ENCODE measurements at places on chromosomes 3 and 15.

- no peak for DNase-seq
Measured at GRCh38 chr3:177062052-177062732, 135.1 kb downstream of the TBL1XR1 start.

DNA sequence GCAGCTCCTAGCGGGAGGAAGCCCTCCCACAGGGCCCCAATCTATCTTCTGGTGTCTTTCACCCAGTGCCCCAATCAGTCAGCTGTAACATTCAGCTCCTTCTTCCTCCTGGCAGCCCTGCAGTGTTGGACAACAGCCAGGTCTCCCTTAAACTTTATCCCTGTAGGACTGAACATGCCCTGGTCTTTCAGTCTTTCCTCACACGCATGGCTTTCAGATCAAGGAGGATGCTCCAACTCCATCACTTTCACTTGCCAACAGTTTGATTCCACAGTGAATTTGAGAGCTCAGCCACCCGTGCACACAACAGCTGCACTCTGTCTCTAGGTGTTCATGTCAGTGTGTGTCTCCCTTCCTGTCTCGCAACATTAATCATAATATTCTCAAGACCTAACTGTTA lies 28.5 kb upstream of the LRRC34 start:
- no peak for DNase-seq

- DNase-seq: no peak
Measured at GRCh38 chr15:26087881-26088280, 224.8 kb upstream of the ATP10A start.

DNA sequence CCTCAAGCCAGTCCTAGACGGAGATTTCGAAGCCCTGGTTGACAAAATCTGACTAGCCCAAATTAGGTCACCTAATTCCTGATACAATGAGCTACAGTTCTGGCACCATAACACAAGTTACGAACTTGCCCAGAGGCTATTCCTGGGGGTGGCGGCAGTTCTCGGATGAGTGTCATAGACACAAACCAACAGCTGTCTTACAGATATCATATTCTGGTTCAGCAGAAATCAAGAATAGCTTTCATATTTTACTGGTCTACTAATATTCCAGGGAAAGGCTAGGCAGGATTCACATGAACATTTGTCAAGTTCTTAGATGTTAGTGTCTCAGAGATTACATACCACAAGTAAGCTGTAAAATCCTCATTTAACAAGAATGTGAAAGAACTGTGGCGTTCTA lies 8.8 kb downstream of the ANAPC13 start:
- no peak for DNase-seq

GRCh38 chr3:80391573-80391972 lies 623.8 kb upstream of the ROBO1 start:
- no peak for DNase-seq

Measured in stimulated activated CD4-positive, alpha-beta T cell treated with anti-CD3 and anti-CD28 coated beads, TNF-alpha, amount 100 ng/mL, for 1 hour (primary cell).